ENCODE measurements at places on chromosomes 5 and 9.

GRCh38 chr9:126985870-126986498 is 71.4 kb downstream of the RALGPS1 start:
- peak; percentile 37 for DNase-seq

GRCh38 chr5:56993241-56993640 is 41.3 kb upstream of the MIER3 start:
- DNase-seq = no peak

GRCh38 chr5:140182803-140183367 is 7.9 kb downstream of the CYSTM1 start:
- no peak for DNase-seq

GRCh38 chr9:68678430-68678829 is 26.6 kb upstream of the PIP5K1B start:
- DNase-seq = no peak

DNA sequence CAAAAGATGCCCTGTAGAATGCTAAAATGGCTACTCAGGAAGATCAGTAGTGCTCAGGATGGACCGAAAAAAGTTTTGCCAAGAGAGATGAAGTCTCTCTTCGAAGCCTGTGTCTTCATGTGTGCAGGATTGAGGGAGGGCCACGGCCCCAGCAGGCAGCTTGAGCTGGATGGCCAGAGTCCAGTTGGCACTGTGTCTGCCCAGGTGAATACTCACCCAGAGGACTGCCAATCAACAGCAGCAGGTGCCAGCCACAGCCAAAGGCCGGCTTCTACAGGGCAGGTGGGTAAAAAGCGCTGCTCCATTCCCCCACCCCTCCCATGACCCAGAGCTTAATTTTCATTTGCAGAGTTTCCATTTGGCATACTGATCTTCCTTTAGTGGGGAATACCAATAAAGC is 287.9 kb upstream of the ZNF608 start:
- DNase-seq = no peak

DNA sequence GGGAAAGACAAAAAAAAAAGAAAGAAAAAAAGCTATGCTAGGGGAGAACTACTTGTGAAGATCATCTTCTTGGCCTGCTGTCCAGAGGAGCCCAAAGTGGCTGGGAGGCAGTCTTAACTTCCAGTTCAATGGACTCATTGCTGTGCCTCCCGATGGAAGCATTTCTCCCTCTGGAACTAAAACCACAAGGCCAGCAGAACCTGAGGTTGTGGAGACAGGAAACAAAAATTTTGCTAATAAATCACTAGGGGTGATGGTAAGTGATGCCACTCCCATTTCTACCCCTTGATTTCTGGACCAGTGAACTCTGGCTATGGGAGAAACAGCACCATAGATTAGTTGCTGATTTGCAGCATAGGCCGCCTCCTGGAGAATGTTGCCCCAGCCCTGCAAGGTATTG is 123.4 kb upstream of the NFIL3 start:
- no peak for DNase-seq

GRCh38 chr5:28009576-28009975 is 971.2 kb upstream of the CDH9 start:
- no peak for DNase-seq

DNA sequence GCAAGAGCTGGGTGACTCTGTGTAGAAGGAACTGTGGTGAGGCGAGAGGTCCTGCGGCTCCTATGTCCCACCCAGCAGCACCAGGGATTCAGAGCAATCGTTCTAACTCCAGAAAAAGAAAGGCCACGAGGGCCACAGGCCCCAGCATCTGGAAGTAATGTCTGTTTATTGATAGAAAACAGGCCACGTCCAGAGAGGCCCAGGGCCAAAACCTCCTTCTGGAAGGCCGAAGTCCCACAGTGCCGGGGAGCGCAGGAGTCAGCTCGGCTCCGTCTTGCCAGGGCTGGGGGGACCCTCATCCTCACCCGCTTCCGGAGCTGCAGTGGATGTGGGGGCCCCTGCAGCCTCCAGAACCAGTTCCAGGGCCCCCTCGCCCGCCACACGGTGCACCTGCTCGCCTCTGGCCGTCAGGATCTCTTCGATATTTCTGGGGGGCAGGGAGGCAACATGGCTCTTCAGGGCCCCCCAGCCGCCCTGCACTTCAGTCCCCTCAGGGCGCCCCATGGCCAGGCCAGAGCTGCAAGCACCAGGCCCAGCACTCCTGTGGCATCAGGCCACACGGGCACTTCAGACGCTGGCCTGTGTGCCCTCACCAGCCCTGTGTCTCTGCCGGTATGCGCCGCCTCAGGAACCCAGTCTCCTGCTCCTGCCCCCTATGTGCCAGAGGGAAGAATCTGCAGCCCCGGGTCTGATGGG is 1.6 kb downstream of the DNLZ start:
- DNase-seq = no peak

DNA sequence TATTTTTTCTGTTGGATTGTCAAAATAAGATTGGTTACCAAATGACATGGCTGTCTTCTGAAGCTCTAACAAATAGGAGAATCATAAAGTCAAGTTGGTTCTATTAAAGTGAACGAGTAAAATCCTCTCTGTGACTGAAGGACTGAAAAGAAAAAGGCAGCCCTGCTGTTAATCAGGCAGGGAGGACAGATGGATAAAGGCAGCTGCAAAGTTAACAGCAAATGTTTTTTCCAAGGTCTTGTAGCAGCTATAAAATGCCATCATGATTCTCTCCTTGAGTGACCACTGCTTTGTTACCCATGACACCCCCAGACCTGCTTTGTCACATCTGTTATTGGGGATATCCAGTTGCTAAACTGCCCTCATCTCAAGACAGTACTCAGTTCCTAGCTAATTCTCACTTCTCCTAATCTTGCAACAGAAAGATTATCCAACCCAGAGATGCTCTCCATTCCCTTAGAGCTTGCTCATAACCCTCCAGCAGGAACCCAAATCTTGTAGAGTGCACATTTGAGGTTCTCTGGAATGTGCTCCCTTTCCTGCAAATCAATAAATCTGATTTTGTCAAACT is 89.7 kb upstream of the PARP8 start:
- DNase-seq = no peak

DNA sequence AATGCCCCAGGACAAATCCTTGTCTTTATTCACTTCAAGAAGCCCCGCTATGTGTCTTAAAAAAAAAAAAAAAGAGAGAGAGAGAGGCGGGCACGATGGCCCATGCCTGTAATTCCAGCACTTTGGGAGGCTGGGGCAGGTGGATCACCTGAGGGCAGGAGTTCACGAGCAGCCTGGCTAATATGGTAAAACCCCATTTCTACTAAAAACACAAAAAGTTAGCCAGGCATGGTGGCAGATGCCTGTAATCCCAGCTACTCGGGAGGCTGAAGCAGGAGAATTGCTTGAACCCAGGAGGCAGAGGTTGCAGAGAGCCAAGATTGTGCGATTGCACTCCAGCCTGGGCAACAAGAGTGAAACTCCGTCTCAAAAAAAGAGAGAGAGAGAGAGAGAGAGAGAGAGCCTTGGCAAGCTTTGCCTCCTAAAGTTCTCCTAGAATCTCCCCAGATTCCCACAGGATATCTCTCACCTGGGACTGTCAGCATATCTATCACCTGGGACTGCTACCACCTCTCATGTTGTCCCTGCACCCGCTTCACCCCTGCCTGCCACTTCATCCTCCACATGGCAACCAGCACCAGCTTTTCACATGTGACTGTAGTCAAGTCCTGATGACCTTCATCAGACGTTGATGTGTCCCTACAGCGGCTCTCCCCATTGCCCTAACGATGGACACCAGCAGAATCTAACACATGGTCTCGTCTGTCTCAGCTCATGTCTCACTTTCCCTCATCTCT is 5.8 kb downstream of the ITK start:
- no peak for DNase-seq

GRCh38 chr9:108290839-108291585 is 564.8 kb downstream of the ACTL7B start:
- no peak for DNase-seq

DNA sequence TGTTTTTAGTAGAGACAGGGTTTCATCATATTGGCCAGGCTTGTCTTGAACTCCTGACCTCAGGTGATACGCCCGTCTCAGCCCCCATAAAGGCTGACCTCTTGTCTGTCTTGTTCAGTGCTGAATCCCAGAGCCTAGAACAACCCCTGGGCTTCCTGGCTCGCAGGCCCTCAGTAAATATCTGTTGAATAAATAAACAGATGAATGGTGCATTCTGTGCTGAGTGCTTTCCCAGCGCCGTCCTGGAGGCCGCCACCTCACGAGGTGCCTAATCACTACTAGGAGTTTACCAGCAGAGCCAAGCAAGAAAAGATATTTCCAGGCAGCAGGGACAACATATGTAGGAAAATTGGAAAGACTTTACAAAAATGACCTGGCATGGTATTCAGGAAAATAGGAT is 88.5 kb downstream of the SNX24 start:
- no peak for DNase-seq

- DNase-seq = no peak
These were observed 49.0 kb downstream of the RAB3C start for GRCh38 chr5:58631895-58632294.

DNA sequence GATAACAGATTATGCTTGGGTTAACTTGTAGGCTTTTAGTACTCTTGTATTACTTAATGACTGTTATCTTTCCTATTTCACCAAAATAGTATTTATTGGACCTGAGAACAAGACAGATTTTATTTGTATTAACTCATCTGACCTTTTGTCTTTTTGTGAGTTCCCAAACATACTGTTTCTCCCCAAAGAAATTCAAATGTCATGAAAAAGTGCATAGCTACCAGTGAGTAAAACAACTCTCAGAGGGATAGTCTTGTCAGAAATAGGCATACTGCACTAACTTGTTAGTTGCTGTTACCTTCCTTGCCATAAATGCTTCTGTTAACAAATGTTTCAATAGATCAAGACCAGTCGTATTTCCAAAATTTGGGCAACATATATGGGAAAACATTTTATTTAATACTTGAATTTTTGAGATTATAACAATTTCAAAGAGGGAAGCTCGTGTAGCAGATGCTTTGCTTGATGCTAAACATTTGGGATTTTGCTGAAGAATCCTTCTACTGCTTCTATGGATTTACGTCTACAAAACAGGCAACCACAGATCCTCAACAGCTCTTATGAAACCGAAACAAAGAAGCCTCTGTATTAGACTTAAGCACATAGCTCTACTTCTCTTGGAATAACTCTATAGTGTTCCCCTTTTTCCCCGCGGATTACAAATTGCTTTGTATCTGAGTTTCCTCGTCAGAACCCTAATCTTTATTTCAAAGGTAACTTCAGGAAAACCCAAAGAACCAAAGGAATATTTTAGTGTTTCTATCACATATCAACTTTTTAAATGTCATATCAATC is 248.8 kb downstream of the MCTP1 start:
- DNase-seq = no peak

GRCh38 chr5:72687288-72687687 is 129.2 kb upstream of the TNPO1 start:
- DNase-seq = no peak

- DNase-seq = no peak
These were observed 241.8 kb downstream of the FANCC start for GRCh38 chr9:95075700-95076099.

DNA sequence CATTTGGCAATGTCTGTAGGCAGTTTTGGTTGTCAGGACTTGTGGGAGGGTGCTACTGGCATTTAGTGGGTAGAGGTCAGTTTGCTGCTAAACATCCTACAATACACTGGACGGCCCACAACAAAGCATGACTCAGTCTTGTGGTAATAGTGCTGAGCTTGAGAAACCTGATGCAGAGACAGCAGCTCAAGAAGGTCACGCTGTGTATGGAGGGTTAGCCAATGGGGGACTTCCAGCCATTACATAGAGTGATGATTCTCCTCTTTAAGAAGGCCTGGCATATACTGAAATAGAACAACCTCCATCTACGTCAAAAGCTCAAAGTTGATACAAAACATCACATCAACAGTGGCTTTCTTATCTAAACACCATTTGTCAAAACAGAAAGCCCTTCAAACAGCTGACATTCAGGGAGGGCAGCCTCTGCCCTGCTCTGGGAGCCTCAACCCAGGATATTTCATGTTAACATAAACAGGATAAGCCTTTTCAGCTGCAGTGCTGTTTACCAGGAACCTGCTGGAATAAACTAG is 143.0 kb downstream of the GPBP1 start:
- DNase-seq = peak; percentile 69

DNA sequence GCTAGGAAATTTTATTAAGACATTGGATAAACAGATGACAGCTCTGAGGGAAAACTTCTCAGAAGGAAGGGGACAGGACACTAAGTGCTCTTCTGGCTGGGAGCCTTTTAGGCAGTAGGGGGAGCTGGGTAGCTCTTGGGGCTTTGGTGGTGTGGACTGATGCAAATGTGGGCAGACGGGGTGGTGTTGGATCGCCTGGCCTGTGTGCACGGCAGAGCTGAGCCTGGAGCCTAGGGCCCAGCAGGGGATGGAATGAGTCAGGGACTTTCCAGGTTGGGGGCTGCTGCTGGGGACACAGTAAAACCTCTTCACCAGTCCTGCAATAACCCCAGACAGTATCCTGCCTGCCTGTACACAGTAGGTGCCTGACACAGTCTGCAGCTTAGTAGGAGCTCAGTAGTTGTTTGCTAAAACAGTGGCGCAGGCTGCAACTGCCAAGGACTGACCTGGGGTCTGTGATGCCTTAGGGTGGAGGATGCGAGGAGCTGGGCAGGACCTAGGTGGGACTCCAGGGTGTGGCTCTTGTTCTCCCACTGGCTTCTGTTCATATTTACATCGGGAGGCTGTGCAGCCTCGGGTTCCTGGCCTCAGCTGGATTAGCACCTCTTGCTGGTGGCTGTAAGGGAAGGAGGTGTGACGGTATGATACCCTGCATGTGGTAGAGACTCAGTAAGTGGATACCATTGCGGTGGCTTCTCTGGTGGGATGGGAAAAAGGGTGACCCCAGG is 83.8 kb downstream of the DAB2IP start:
- DNase-seq = no peak

- DNase-seq = no peak
These were observed 54.5 kb downstream of the MACIR start for GRCh38 chr5:103313056-103313455.

- DNase-seq = no peak
These were observed 128.7 kb downstream of the PALM2AKAP2 start for GRCh38 chr9:109908459-109909390.

GRCh38 chr9:81717747-81718077 is 28.4 kb upstream of the TLE1 start:
- no peak for DNase-seq

DNA sequence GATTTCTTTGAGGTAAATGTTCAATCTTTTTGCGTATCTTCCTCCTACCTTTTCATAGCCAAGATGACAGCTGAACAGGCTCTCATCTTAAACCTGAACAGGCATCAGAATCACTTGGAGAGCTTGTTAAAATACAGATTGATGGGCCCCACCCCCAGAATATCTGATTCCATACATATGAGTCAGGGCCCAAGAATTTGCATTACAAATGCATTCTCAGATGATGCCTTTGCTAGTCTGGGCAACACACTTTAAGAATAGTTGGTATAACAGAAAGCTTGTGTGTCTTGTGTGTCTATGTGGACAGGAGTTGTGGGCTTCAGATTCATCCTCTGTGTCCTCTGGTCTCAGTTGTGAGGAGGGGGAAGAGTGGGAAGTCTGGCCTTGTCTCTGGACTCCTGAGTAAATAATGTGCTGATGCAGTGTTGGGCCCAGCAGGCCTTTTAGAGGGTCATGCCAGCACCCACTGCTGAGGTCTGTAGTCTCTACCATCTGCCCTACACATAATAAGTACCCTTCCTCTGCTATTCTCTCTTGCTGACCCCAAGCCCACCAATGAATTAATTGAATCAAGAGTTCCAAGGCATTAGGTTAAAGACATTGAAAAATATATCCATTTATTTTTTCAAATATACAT is 43.1 kb downstream of the PTCD2 start:
- peak; percentile 18 for DNase-seq

Measured in HTR-8/SVneo (cell line).